ENCODE measurements at places on chromosomes 6 and 20.

DNA sequence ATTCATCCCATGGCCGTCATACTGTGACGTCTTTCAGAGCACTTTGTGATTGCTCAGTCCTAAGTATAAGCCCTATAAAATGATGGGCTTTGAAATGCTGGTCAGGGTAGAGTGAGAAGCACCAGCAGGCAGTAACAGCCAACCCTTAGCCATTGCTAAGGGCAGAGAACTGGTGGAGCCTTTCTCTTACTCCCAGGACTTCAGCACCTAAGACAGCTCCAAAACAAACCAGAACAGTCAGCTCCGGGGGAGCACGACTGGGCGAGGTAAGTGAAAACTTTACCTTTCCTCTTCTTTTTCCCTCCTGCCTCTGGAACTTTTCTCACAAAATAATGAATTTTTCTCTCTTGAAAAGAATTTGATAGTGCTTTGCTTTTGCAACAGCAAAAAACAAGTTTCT, at the start of gene VIP:
VIP (plus strand) TSS at position 104 of the 400 bp plus-strand sequence. CDS start 1,381 bp downstream, outside the sequence.
- no peak for DNase-seq

DNA sequence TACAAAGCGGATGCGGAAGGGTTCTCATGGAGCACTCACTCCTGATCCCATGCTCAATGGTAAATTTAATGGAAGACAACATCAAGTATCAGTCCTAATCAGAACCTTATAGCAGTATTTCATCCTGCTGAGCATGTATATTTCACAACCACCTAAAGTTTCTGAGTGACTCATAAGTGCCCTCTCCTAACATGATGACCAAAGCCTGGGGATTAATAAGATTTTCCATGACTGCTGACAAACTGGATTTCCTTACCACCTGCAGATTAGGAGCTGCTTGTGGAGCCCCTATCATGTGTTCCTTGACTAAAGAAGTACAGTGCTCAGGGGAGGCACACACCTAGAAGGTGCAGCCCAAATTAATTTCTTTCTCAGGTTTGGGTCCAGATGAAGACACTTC, 112.8 kb downstream of the INSM1 start:
- no peak for DNase-seq

- no peak for DNase-seq
Observed at GRCh38 chr20:25525867-25526266, 59.5 kb downstream of the NINL start.

GRCh38 chr6:134289204-134289575, 28.7 kb downstream of the SGK1 start:
- no peak for DNase-seq

DNA sequence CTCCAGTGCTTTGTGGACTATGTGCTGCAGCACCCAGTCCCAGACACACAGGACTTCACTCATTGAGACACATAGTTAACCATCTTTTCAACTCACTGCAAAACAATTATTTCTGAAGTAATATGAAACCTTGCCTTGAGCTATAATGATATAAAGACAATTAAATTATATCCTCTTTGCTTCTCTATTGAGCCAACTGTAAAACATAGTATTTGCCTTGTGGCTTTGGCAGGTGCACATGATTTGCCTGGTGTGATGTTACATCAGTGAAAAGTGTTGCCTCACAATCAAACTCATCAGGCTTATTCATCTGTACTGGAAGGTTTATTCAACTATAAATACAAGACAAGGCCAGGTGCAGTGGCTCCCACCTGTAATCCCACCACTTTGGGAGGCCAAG, 80.6 kb downstream of the NCOA7 start:
- no peak for DNase-seq

- no peak for DNase-seq
Observed at GRCh38 chr20:50788045-50788991, 6.5 kb upstream of the BCAS4 start.

DNA sequence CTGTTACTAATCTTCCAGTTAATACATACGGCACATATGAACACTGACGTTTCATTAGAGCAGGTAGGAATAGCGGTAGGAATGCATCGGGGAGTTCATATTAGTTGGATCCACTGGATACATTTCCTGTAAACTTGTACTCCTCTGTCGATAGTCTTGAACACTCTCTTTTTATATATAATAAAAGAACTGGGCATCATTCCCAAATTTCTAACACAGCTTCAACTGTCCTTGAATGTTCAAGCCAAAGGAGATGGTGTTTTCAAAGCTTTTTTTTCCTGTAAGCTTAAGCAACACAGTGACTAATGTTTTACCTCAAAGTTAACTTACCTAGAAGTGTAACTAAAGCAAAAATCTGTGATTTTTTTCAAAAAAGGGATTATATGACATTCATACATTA, 195.3 kb downstream of the UTRN start:
- DNase-seq: no peak

- DNase-seq: no peak
Observed at GRCh38 chr6:28673417-28673786, 147.7 kb downstream of the GPX5 start.

DNA sequence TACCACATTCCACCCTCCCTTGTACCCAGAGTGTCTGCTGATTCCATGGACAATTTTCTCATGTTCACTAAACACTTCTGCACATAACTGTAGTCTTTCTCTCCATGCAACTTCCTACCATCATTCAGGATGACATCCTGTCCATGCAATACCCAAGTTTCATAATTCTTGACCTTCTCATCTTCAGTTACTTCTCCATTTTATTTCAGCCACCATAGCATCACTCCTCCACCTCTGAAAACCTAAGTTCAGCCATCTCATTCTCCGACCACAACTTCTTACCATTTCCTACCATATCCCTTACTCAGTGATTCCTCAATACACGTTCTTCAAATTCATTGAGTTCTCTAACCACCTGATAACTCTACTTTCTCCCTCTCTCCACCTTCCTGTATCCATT, 216.5 kb upstream of the TENT5A start:
- DNase-seq: no peak

GRCh38 chr6:168546151-168546550, 105.2 kb downstream of the SMOC2 start:
- DNase-seq: no peak

DNA sequence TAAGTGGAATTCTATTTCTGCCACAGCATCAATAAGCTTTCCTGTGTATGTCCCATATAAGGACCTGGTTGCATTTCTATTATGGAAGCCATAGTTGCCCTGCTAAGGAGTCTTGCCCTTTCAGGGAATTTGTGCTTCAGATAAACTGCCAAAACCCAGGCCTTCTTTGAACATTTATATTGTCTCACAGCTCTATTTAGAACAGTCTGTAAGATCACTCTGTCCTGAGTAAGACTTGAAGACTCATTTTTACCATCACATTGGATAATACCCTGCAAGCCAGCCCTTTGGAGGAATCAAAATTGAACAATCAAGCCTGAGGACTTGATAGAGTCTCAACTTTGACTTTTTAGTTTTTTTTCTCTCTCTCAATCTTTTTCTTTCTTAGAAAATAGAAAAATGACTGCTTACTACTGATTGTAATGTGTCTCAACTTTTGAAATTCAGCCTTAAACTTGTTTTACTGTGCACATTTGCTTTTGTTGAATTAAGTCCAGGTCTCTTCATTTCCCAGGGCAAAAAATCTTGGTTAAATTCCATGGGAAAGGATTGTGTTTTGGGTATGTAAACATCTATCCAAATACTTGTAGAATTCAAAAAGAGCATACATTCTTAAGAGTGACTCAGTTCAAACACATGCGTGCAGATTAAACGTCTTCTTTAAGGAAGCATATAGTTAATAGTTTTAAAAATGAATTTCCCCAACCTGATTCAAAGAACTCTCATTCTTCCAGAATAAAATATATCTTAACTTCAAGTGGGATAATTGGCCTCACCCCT, 91.2 kb downstream of the PLCB1 start:
- DNase-seq: no peak

DNA sequence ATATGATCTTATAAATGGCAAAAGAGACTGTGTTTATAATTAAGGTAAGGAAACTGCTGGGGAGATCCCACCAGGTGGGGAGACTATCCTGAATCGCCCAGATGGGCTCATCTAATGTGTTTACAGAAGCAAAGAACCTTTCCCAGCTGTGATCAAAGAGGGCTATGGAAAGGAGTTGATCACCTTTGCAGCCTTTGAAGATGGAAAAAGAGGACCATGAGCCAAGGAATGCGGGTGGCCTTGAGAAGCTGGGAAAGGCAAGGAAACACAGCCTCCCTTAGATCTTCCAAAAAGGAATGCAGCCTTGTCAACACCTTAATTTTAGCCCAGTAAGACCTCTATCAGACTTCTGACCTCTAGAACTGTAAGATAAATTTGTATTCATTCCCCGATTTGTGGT, 66.5 kb upstream of the ADGRG6 start:
- DNase-seq: no peak

DNA sequence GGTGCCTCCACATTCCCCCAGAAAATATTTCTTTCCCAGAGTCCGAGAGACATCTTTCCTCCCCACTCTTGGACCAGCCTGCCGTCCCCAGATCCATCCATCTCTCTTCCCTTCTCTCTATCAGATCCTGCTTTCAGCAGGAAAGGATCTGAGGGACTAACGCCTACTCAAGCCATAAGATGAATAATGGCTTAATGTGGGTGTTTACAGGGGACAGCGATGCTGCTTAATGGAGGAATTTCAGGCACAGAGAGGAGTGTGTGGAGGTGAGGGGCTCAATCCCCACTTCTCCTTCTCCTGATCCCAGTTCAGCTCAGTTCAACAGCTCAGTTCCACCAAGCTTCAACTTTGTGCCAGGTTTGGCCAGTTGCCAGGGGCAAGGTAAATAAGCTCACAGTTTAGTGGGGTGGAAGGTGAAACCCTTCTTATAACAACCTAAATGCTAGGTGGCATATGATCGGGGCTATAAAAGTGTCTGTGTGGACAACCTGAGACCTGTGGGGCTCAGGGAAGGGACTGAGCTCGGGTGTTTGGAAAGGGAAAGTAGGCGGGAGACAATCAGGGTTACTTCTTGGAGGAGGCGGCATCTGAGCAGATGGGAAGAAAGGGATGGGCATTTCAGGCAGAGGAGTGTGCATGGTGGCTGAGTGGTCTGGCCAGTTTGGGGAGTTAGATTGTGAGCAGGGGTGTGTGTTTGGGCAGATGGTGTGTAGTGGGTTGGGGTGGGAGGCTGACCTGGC, 55.8 kb downstream of the CDH22 start:
- no peak for DNase-seq

DNA sequence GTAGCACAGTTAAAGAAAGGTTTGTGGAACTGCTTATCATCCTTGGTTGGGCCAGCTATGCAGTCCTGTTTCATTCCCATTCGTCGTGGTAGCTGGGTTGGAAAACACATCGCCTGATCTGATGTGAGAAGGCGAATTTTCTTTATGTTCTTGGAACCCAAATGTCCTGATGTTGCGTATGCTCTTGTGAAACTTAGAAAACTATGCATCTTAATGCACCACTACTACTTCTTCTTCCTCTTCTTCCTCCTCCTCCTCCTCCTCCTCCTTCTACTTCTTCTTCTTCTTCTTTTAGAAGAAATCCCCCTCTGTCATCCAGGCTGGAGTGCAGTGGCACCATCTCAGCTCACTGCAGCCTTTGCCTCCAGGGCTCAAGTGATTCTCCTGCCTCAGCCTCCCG, 381.6 kb downstream of the UTRN start:
- DNase-seq: no peak

DNA sequence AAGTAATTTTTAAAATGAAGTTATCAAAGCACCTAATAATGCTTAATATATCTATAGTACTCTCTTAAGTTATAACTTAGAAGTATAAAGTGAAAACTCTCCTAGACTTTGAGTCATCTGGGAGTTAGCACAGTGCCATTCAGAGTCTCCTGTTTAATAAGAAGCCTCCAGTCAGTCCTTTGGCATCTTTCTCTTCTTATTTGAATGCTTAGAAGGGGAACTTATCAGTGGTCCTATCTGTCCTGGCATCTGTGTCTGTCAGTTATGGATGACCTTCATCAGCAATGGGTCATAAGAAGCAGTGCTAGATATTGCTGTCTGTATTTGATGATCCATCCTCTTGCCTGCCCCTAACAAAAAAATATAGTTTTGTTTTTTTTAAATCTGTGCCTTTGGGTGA, 15.2 kb downstream of the TMEM200A start:
- DNase-seq: no peak

GRCh38 chr6:389622-390021, 1.9 kb upstream of the IRF4 start:
- DNase-seq: no peak

DNA sequence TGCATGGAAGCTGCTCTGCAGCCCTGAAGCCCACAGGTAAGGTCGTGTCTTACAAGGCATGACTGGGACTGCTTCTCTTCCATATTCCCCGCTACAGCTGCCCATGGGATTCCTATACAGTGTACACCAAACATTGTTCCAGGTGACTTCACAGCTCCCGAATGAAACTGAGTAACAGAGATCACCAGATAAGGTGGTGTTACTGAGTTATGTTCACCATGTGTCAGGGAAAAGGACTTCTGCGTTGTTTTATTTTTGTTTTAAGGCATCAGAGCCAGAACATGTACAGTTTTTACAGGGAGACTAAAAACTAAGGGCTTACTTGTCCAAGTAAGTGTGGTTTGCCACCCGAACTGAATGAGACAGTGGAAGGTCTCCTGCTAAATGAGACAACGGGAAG, 138.3 kb downstream of the CD83 start:
- DNase-seq: no peak

GRCh38 chr6:168083514-168083885, 4.5 kb upstream of the FRMD1 start:
- no peak for DNase-seq

GRCh38 chr20:23340524-23340923, 10.1 kb upstream of the NXT1 start:
- peak; percentile 33 for DNase-seq

DNA sequence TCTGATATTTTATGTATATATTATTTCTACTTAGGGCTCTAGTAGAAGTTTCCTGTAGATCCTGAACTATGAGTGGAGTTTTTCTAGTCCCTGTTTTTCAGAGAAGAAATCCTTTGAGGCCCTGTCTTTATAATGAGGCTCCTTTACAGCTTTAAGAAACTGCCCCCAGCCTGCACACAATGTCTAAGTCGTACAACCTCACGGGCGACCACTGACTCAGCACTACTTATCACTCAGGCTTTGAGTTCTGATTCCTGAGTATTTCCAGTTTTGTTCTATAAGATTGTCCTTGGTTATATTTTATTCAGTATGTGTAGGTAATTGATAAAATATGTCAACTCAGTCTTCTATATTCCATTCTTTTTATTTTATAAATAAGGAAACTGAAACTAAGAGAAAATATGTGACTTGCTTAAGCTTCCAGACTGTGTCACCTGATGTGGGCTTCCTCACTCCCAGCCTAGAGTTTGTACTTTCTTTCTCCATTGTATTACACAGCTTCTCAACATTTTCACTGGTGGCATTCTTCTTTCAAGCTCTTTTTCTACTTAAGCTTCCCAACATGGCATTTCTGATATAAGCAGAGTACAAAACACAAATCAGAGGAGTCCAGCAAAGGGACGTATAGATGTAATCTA, 167.0 kb downstream of the TBX18 start:
- no peak for DNase-seq

GRCh38 chr6:116990679-116991078, 113.6 kb downstream of the RFX6 start:
- DNase-seq: no peak

- DNase-seq: no peak
Observed at GRCh38 chr20:60715172-60715571, 536.9 kb upstream of the CDH4 start.

GRCh38 chr6:170156448-170157375, 134.2 kb downstream of the DLL1 start:
- no peak for DNase-seq
